Stimulated activated naive CD4-positive, alpha-beta T cell (primary cell): ENCODE measurements at places on chromosomes 13 and 19.

GRCh38 chr19:1860821-1861598 lies 2.4 kb downstream of the KLF16 start:
- DNase-seq = no peak

- DNase-seq = no peak
Measured at GRCh38 chr19:3966051-3967017, 4.6 kb downstream of the DAPK3 start.

DNA sequence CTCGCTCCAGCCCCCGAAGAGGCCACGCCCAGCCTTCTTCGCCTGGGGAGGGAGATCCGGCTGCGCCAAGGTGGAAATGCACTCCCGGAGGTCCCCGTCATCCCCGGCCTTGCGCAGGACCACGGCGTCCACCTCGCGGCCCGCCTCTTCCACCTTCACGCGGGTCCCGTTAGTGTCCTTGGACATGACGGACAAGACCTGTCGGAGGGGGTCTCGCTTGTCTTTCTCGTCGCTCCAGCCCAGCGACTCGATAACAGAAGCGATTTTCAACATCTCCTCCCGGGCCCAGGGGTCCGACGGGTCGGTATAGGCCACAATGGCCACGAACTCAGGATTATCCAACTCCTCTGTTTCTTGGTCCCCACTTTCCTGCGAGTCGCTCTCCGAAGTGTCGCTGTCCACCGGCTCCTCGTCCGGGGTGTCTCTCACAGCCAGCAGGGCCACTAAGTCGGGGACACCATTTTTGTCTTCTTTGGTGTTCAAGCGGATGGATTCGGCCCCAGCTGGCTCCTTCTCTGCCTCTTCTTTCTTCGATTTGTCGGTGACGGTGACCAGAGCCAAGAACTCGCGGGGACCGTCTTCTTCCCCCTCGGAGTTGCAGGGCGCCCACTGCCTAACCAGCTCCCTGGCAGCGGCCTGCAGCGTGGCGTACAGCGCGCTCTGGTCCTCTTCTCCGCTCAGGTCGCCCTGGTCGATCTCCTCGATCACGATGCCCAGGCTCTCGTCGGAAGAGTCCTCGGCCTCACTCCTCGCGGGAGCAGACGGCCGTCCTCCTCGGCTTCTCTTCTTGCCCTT lies 1.3 kb downstream of the PNMA8B start:
- no peak for DNase-seq

- no peak for DNase-seq
Measured at GRCh38 chr13:84025824-84026223, 143.6 kb upstream of the SLITRK1 start.

DNA sequence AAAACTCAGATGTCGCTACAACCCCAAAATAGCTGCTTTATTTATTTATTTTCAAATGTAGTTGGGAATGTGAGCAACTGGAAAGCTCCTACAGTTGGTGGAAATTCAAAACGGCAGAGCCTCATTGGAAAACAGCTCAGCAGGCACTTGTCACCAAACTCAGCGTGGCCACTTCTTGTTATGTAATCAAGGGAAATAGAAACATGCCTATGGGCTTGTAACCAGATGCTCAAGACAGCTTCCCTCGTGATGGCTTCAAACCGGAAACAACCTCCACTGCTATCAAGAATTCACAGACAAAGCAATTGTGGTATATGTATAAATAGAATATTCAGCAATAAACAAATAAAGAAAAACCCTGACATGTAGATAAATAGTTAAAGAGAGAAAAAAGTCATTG lies 627.8 kb upstream of the SLC10A2 start:
- no peak for DNase-seq

DNA sequence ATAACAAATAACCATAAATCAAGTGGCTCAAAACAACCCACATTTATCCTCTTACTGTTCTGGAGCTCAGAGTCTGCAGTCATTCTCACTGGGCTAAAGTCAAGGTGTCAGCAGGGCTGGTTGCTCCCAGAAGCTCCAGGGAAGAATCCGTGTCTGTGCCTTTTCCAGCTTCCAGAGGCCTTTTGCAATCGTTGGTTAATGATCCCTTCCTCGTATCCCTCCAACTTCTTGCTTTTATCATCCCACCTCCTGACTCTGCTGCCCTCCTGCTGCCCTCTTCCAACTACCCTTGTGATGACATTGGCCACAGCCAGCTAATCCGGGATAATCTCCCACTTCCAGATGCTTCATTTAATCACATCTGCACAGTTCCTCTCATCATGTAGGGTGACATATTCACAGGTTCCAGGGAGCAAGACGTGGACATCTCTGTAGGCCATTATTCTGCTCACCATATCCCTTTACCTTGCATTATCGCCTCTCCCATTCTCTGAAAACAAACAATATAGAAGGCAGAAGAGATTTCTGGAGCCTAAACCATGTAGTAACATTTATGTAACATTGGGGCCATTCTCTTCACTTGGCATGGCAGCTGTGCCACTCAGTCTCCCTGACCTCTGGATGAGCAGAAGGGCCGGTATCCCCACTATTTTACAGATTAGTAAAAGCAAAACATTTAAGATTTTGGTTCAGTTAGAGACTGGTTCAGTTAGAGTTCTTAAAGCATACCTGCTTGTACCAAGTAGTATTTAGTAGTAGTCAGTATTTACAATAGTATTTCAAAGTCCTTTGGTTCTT lies 53.5 kb downstream of the RFC3 start:
- DNase-seq = no peak

DNA sequence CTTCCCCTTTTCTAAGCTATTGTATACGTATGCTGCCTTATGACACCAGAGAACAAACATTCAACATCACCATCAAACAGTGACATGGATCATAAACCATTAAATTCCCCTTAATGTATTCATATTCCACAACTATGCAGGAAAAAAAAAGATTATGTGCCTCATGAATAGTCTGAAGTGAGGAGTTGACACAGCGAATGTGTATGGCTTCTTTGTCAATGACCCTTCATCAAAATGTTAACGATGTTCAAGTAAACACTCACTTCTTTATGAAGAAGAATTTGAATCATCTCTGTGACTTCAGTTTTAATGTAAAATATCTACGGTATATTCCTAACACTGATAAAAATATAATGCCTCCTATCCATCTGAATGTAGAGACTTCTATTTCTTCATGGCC lies 44.6 kb downstream of the SMAD9 start:
- DNase-seq = no peak

DNA sequence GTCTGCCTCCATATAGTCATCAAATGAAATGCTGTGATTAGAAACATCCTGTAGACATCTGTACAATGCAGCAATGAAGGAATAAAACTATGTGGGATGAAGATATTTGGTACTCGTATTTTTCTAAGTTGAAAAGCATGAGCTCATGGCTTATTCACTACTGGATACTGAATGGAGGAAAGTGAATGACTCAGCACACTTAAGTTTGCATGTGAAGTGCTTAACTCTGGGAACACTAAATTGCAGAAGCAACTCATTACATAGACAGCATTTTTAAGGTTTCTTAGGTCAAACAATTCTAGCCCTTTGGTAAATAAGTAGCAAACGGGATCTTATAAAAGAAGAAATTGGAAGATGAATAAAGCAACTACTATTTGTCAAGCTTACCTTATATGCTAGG lies 429.0 kb upstream of the MIR17HG start:
- DNase-seq = no peak

- DNase-seq = no peak
Measured at GRCh38 chr13:110499621-110500281, 61.8 kb downstream of the RAB20 start.

GRCh38 chr13:50286324-50286723 lies 271.1 kb downstream of the KCNRG start:
- no peak for DNase-seq

DNA sequence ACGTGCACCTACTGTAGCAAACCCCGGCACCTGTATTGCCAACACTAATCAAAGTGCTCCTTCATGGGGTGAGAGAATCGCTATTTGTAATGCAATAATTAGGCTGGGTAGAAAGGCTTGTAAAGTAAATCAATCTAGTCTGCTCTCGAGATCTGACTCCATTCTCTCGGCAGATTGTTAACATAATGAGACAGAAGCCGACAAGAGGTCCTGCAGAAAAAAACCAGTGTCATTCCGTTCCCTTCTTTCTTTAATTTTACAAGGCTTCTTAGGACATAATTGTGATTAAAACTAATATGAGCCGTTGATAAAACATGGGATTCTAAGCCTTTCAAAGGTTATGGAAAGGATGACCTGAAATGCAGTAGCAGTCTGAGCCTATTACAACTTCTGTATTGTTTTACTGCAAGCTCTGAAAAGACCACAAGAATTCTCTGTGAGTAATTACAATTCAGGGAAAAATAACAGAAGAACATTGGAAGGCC lies 530.0 kb downstream of the PCDH9 start:
- no peak for DNase-seq

DNA sequence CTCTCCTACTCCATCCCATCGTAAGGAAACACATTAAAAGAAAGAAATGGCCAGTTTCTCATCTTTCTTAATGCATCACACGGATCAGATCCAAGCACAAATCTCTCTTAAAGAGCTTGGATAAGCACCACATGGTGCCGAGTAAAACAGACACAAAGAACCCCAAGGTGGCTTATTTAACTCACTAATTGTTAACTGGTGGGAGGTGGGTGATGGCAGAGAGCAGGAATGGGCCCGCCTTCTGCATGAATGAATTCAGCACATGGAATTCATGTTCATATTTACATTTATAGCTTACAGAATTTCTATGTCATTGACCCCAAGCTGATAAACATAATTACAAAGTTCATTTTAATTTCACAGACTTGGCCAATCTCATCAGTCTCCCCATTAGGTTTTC lies 89.9 kb downstream of the MZT1 start:
- DNase-seq = no peak

DNA sequence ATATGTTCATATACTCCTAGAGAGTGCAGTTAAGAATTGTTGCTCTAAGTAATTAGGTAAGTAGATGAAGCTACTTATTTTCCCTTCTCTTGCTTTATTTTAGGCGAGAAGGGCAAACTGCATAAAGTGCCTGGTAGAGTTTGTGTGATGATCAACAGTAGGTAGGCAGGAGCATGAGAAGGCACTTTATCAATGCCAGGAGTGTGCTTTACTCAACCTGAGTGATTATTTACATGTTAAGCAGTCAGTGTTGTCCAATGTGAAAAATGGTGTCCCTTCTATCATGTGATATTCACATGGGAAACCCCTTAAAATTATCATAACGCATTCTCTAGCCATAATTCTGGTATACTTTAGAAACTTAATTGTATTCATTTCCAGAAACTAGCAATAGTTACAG lies 294.0 kb downstream of the ITGBL1 start:
- no peak for DNase-seq

DNA sequence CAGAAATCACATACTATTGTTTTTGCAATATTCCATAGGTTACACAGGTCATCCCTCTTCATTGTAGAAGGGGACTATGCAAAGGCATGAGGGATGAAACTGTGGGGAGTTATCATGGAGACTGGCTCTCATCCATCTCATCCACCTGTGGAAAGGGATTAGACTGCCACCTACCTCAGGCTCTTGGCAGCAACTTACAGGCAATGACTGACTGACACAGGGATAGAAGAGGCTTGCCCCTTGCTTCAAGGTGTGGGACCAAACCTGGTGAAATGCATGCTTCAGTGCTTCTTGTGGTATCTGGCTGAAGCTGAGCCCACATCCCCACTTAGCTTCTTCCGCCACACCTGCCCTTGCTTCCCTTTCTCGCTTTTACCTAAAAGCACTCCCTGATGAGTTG lies 341.3 kb downstream of the GPC5 start:
- DNase-seq = no peak

DNA sequence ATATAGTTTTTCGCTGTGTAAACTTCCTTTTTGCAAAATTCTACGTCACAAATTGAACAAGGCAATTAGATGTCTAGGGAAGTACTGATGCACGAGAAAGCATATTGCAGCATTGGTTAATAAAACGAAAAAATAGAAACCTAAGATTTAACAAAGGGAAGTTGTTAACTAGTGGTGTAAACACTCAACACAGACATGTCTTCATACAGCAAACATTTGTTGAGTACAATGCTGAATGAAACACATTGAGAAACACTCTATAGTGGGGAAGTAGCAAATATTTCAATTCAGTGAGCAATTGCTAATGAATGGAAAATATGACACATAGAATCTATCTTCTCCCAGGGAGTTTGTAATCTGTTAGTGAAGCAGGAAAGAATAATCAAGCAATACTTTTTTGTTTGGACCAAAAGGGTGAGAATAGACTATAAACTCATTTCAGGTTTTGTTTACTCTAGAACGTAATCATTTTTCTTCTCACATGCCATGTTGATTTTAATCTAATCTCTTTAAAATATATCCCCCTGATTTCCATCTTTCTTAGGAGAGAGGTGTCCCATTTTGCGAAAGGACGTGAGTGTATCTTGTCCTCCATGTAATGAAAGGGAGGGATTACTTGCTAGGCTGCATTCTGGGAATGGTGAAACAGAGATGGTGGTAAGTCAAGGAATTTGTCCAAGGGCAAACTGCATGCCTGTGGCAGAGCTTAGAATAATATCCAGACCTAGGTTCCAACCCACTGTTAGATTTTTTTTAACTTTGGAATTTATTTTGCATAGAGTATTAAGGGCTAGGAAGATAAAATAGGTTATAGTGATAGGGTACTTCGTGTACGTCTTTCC lies 1.7 kb upstream of the ANKRD10 start:
- DNase-seq = no peak

DNA sequence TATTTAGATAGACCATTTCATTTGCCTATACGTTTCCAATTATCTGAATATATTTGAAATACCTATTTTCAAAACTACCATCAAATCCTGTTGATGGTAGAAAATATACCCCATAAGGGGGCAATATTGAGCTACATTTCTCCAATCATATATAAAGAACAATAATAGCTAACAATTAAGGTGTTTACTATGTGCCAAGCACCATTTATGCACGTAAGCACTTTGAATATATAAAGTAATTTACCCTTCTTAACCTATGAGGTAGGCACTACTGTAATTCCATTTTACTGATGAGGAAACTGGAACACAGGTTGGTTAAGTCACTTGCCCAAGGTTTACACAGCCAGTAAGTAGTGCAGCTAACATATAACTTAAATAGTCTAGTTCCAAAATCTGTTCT lies 79.2 kb downstream of the UBL3 start:
- no peak for DNase-seq

DNA sequence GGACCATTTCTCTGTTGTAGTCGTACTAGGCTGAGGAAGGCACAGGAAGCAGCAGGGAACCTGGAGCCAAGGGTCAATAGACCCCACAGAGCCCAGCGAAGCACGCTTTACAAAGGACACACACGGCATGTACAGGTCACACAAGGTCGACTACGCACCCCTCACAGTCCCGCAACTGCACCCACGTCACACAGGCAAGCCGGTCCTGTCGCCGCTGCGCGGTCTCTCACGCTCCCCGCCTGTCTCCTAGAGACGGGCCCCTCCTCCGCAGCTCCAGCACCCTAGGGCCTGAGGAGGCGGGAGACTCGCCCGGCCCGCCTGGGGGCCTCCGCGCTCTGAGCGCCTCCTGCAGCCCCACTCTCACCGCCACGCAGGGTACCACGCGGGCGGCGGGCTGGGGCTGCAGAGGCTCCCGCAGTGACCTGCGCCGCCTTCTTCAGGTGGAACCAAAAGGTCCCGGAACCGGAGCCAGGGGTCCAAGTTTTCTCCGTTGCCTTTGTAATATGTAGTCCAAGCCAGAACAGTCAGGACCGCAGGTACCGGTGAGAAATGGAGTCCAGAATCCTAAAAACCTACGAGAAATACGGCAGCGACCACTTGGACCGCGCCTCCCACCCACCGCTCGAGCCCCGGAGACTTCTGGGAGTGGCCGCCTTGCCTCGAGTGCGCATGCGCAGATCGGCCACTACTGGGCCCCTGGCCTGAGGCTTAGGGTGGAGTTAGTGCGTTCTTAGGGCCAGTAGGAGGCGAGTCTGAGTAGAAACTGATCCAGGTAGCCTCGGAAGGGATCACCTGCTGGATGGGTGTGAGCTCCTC lies at the start of gene ZNF607:
TSS of gene ZNF607 (minus strand) at position 651 of the 816 bp plus-strand sequence. CDS start 8,143 bp downstream, outside the sequence.
- peak; percentile 79 for DNase-seq

- peak; percentile 22 for DNase-seq
Measured at GRCh38 chr19:12137221-12137940, 2.8 kb downstream of the ZNF20 start.
